Effector CD4-positive, alpha-beta T cell (primary cell): ENCODE measurements at places on chromosomes 3 and 15.
A peak's percentile ranks its signal among the peaks of the same experiment; 100 is the strongest.

DNA sequence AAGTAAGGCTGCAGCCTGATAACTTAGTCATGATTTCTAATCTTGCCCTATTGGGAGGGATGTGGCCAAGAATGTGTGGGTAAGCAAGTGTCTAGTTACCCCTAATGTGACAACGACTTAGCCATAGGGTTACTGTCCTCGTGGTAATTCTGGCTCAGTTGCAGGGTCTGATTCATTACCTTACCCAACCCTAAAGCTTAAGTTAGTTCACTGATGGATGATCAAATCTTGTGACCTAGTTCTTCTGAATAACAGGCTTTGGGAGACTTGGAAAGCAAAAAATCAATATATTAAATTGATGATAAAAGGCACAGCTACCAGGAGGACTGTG lies 1.6 kb upstream of the INTS14 start:
- DNase-seq = no peak

DNA sequence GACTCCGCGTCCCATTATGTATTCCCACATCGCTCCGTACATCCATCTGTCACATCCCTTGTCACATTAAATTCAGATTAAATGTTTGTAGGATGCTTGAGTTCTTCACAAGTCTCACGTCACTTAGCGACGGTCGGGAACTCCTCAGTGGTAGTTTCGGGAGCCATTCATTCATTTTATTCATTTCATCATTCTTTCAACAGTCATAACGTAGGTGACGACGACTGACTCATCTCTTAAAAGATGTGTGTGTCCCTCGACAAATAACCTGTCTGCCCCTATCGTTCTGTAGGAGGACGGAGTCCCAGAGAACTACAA lies 272 bp upstream of the SRPRB start:
- DNase-seq = no peak

- no peak for DNase-seq
Measured at GRCh38 chr15:100332721-100333120, 9.1 kb downstream of the ADAMTS17 start.

DNA sequence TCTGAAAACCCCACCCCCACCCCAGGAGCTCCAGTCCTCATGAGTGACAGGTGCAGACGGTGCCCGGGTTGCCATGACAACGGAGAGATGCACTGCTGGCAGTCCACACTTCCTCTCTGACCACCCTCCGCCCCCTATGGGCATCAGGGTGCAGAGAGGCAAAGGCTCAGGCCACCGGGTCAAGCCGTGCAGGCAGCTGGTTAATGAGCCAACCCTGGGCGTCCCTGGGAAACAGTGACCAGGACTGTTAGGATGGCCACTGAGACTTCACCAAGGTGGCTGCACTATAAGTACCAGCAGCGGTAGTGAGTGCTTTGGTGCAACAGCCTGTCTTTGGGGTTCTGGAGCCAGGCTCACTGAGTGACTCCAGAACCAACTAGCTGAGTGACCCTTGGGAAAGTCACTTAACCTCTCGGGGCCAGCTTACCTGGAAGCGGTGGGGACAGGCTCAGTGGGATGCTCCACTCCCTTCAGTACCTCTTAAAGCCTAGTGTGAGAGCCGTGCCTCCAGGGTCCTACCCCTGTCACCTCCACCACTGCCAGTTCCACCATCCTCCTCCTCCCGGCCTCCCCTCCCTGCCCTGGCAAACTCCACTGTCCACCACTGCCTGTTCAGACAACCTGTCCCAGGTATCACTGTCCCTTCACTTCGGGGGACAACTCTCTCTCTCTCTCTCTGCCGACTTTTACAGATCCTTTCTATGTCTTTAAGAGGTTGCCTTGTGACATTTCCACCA lies 121.0 kb upstream of the PRR20G start:
- no peak for DNase-seq

DNA sequence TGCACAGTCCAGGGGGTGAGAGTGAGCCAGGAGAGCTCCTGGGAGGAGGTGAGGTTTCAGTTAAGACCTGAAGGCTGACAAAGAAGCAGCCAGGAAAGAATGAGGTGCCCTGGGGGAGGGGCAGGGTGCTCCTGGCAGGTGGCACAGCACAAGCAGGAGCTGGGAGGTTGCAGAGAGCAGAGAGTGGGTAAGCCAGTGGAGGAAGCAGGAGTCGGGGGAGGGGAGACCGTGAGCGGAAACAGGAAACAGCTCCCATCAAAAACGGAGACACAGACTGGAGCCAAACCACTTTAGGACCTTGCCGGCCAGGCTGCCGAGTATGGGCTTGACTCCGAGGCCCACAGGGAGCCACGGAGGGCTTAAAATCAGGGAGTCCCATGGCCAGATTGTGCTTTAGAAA lies 12.1 kb upstream of the FBLN2 start:
- no peak for DNase-seq

GRCh38 chr3:124144035-124144814 lies 152.3 kb upstream of the ROPN1 start:
- no peak for DNase-seq

DNA sequence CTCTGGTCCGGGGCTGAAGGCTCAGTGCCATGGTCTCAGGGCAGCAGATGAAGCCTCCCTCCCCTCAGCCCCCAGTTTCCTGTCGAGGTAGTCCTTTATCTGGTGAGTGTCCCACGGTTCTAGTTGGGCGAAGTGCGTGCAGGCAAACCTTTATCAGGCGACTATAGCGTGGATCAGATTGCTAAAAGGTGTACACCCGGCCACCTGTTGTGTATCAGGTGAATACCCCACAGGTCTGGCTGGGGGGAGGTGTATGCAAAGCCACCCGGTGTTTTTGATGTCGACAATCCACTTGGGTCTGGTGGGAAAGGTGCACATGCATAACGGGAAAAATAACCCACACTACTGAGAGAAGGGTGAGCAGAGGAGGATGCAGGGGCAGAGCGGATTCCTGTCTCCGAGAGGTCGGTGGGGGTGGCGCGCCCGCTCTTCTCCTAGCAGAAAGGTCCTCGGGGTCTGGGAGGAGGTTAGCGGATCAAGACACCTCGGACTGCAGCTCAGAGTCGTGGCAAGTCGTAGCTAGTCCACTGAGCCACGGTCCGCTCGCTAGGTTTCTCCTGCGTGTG lies 507 bp downstream of the SLC12A6 start:
- DNase-seq = peak; percentile 14

- no peak for DNase-seq
Measured at GRCh38 chr3:196398782-196399181, 33.4 kb downstream of the UBXN7 start.

DNA sequence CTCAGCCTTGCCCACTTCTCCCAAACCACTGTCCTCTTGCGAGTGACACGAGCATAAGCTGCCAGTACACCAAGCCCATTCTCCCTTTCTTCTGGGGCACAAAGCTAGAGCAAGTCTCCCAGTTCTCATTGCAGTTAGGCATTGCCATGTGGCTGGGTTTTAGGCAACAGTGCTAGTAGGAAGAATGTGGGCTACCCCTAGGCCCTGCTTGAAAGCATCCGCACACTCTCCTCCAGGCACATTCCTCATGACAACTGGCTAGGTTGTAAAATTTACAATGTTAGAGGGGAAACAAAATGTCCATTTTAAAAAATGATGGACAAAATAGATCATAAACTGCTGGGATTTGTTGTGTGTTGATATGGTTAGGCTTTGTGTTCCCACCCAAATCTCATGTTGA lies 19.7 kb downstream of the ITGB5 start:
- no peak for DNase-seq

GRCh38 chr15:100932676-100933348 lies 13.7 kb downstream of the LRRK1 start:
- no peak for DNase-seq

GRCh38 chr3:52036829-52037228 lies 19.5 kb downstream of the DUSP7 start:
- DNase-seq = no peak

- no peak for DNase-seq
Measured at GRCh38 chr3:83928903-83929302, 1029.9 kb upstream of the CADM2 start.

DNA sequence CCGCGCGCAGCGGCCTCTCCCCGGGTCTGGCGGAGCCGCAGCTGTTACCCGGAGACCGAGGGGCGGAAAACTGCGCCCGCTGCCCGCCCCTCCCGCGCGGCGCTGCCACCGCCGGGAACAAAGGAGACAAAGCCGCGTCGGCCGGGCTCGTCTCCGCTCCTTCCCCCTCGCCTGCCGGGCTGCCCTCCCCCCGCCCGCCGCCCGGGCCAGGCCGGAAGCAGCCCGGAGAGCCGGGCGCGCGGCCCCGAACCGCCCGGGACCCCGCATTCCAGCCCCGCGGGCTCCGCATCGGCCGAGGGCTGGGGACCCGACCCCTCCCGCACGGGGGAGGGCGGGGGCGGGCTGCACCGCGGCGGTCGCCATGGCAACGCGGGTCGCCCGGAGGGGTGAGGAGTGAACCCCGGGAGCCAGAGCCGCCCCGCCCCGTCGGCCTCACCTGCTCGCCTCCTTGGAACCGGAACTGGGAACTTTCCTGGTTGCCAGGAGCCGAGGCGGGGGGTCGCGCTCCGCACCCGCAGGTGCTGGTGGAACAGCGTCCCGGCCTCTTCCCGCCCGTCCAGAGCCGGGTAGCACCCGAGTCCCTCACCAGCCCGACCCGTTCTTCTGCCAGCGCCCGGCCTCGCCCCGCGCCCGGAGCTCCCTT lies 448 bp downstream of the PLXNB1 start:
- peak; percentile 62 for DNase-seq

DNA sequence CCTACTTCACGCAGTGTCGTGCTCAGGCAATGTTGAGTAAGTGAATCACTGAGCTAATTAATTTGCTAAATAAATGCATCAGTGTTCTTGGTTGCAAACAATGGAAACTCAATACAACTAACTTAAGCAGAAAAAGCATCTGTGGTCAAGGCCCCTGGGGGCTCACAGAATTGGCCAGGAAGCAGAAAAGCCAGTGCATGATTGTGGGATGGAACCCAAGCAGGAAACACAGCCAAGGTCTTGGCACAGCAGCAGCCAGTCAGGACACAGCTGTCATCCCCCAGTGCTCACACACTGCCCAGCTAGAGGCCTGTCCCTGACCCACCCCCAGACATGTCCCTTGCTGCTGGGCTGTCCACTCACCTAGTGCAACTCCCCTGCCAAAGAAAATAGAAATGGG lies 85.9 kb downstream of the AQP9 start:
- DNase-seq = no peak

GRCh38 chr3:46932455-46933225 lies 43.9 kb downstream of the CCDC12 start:
- DNase-seq = no peak

DNA sequence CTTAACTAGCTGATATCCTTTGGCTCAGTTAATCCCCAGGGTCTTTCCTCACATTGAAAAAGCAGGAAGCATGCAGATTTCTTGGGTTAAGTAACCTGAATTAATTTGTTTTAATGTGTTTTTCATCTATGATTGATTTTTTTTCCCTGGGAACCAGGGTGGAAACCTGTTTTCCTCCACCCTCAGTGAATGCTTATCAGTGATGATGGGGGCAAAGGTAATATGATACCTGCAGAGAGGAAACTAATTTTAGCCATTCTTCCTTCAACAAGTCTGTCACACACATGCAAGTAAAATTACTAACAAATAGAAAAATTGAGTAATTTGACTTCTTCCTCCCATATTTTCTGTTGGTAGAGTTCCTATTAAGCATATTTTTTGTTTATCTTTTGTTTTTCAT lies 5.9 kb downstream of the CASR start:
- DNase-seq = no peak

DNA sequence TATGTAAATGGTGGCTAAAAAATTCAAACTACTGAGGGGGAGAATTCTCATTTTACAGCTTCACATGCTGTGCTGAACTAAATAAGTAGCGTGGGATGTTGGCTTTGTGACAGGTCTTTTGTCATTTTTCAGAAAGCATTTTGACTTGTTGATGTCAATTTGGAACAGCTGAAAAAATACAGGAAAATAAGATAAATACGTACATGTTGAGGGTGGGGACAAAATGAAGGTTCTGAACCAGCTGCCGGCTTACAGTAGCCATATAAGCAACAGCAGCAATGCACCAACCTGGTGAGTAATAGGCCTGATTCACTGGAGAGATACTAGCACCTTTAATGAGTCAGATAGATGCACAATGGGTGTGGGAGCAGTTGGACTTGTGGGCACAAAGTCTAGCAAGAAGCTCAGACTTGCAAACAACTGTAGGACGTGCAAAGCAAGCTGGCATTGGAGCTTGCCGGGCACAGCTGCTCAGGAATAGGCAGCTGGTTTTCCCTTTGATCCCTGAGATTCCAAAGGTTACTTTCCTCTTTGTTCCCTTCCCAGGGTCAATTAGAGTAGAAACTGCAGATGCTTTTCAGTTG lies 12.9 kb downstream of the B3GNT5 start:
- no peak for DNase-seq

DNA sequence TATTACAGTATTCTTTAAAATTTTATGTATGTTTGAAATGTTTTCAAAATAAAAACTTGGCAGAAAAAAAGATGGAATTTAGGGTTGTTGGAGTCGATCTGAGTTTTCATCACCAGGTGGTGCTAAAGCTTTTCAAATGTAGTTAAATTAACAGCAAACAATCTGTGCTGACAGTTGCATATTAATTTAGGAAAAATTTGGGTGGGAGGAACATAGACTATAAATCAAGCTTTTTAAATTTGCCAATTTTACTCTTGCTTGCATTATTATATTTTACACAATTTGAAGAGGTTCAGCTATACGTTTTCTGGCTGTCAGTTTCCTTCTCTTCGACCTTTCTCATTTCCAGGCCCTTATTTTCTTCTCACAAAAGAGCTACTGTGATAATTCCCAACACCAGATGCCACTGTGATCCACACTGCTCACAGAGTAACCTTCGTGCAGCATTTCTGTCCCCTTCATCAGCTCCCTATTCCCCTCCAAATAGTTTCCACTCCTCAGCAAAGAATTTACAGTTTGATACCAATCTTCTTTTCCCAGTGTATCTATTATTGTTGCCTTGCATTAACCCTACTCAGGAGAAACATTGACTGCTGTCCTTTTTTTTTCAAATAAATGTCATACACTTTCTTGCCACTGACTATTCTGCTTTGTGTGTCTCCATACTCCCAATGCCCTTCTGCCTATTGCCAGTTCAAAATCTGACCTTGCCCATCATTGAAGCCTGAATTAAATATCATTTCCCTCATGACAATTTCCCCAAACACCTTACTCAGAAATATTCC lies 53.4 kb upstream of the EIF5A2 start:
- no peak for DNase-seq

GRCh38 chr3:60913474-60913873 lies 337.8 kb downstream of the FHIT start:
- DNase-seq = no peak

GRCh38 chr3:88180398-88180999 lies 30.7 kb downstream of the C3orf38 start:
- DNase-seq = peak; percentile 6

- DNase-seq = no peak
Measured at GRCh38 chr3:71080517-71081083, 502.9 kb downstream of the FOXP1 start.

- no peak for DNase-seq
Measured at GRCh38 chr3:10370429-10370828, 49.5 kb upstream of the SEC13 start.
